ENCODE measurements at places on chromosomes 13 and 19. TPM values are rescaled to one million over a fixed set of nuclear protein-coding genes. Genes with fewer than 3 reads are reported as not detected.
A peak's percentile ranks its signal among the peaks of the same experiment; 100 is the strongest.

MTUS2 gene
- 1.2 TPM for total RNA-seq

MBD3L2 gene
- total RNA-seq: not detected

DNA sequence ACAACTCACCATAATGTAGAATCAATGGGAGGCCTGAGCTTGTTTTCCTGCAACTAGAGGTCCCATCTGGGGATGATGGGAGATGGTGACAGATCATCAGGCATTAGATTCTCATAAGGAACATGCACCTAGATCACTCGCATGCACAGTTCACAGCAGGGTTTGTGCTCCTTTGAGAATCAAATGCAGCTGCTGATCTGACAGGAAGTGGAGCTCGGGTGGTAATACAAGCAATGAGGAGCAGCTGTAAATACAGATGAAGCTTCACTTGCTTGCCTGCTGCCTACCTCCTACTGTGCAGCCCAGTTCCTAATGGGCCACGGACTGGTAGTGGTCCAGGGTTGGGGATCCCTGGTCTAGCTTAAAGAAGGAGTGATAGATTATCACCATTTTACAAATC is 33.0 kb downstream of the KPNA3 start:
- DNase-seq: no peak

- no peak for DNase-seq
These were observed 704.7 kb downstream of the DIAPH3 start for GRCh38 chr13:59458908-59459579.

DNA sequence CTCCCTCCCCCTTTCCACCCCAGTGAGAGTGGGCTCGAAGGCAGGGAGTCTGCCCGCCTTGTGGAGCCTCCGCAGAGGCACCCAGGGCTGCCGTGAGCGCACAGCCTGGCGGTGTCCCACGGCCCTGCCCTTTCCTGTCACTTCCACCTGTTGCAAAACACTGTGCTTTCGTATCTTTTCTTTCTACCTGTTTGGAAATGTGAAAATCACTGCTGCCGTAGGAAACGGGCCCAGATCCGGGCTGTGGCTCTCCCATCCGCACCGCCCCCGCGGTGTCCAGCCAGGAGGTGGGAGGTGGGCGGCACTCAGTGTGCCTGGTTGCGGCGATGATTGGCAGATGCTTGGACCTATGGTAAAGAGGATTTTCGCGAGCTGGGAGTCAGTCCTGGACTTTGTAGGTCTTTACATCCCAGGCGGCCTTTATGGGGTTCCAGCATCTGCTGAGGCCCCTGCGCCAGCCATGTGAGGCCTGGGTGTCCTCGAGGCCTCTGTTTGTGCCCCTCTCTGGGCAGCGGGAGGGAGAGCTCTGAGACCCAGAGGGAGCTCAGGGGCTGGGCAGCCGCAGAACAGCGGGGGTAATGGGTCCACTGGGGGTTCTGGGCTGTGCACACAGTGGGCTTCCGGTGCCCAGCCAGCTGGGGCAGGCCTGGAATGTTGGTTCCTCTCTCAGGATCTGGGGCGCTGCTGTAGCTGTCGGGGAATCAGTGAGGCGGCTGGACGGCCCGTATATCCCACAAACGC is 6.1 kb downstream of the STK11 start:
- no peak for DNase-seq

OR7A5 gene
- not detected for total RNA-seq

CYSLTR2 gene
- total RNA-seq: 0.54 TPM

DNA sequence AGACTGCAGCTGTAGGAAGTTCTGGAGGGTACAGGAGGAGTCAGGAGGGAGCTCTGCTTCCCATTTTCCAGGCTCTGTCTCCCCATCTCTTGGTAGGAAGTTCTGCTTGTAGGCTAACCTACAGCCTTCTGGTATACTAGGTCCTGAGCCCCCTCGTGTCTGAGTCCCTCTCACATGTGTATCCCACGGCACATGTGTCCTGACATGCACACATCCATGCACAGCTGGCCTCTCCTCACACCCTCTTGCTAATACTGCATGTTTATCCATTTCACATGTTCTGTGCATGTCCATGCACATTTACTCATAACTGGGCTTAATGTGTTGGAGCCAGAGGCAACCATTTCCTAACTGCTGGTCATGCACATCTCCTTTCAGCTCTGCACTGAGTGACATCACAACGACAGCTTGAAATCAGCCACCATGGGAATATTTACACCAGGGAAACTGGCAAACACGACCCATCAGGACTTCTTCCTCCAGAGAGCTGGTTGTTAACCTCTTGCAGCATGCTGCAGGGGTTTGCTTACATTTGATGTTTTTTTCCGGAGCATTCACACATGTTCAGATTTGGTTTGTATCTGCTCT is 3.0 kb downstream of the CD209 start:
- DNase-seq: no peak

GRCh38 chr13:110331362-110331761 is 24.3 kb downstream of the COL4A2 start:
- DNase-seq: peak; percentile 84

DNA sequence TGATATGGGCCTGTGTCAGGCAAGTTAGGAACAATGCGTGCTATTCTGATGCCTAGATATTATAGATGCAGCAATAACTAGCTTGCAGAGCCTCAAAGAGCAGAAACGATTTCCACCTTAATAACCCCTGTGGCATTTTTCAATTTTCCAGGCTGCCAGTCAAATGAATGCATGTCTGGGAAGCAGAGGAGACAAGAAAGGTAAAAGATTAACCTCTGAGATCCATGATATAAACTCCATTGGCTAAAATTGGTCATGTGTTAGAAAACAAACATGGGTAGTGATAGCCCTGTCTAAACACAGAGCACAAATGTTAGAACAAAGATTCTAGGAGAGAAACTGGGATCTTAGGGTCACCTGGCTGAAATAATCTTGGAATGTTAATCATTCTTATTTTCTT is 811.1 kb downstream of the DIAPH3 start:
- DNase-seq: no peak

GRCh38 chr19:56144376-56144775 is 3.3 kb downstream of the ZNF444 start:
- DNase-seq: no peak

PPM1N gene
- total RNA-seq: not detected

DNA sequence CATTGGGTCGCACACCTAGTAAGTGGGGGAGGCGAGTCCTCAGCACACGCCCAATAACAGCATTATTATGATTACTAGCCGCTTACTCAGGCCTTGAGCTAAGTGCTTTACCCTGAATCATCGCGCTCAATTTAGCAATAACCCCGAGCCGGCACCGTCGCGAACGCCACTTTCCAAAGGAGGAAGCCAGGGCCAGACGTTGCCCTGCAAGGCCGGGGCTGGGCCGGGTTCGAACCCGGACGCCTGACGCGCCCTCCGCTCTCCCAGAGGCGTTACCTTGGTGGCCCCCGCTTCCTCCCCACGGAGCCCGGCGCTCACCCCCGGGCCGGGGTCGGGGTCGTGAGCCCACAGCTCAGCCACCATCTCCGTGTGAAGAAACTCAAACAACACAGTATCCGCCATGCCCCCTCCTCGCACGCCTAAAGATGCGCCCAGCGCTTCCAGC is at the start of gene TRAPPC6A:
Gene TRAPPC6A, minus strand, starts transcription at position 421 of the 445 bp plus-strand sequence. Its CDS starts 19 bp downstream, at position 402.
- DNase-seq: no peak

DNA sequence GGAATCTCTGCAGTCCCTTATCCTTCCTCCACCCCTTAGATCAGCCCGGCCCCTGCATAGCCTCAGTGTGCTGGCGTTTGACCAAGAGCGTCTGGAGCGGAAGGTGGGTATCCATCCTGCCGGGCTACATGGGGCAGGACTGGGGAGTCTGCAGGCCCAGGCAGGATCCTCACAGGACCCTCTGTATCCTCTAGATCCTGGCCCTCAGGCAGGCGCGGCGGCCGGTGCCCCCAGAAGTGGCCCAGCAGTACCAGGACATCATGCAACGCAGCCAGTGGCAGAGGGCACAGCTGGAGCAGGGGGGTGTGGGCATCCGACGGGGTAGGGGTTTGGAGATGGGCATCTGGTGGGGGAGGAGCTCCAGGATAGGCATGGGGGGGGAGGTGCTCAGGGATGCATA is 8.9 kb downstream of the PODNL1 start:
- no peak for DNase-seq

DNA sequence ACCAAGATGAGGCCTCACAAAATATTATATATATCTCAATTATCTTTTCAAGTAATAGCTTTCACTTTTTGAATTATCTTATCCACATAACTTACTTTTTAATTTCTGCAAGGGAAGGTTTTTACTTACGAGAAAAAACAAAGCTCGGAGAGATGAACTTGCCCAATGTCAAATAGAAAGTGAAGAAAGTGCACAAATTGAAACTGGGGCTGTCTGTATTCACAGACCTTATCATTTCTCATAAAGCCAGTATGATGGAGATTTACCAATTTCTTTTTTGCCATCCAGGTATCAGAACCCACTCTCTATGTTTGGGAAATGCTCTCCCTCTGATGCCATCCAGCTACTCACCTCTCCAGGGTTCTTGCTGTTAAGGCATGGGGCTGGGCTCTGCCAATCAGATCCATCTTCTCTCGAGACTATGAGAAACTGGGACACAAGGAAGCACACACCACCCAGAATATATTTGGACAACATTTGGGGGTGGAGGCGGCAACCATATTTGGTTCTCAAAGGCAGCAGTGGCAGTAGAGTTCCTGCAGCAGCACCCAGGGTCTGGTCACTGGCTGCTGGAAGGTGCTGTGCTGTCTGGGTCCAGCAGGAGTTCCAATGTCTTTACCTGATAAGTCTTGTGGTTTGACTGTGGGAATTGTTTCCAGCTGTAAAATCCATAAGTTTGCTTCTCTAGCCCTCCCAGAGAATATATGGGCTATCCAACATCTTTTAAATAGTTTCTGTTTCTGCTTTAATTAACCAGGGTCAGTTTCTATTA is 45.8 kb upstream of the SCEL start:
- no peak for DNase-seq

RDH8 gene
- total RNA-seq: not detected

CRX gene
- total RNA-seq: not detected

DNA sequence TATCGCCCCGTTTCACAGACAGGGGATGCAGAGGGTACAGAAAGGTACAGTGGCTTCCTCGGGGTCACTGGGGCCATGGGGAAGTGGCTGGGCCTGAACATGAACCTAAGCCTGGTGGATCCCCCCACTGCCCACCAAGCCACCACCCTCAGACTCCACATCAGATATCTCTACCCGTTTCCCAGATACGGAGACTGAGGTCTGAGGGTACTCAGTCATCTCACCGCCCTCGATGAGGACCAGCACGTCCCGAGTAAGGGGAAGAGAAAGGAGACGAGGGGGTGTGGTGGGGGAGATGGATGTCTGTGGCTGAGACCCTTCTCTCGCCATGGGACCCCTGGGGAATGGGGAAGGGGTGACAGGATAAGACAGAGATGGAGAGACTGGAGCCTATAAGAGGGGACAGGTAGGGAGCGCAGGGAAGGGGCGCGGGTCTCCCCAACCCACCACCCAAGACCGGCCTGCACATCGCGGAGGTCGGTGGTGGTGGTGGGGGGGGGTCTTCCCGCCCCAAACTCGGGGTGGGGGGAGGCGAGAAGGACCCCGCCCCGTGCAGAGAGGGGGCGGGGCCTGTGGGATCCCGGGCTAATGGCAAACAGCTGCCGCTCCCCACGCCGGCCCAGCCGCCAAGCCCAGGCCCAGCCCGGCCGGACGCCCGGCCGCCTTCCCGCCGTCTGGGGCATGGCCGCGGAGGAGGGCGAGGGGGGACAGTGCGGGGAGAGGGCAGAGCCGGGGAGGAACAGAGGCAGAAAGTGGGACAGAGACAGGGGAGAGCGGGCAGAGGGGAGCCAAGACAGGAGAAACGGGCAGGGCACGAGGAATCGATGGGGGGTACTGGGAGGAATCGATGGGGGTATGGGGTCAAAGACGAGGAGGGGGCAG is 698 bp downstream of the KANK2 start:
- peak; percentile 38 for DNase-seq

OLFM2 gene
- 38.3 TPM for total RNA-seq

ELSPBP1 gene
- total RNA-seq: not detected

NCAN gene
- total RNA-seq: not detected

ZNF699 gene
- total RNA-seq: 13.4 TPM

GRCh38 chr13:78958006-78958405 is 299.1 kb upstream of the OBI1 start:
- DNase-seq: no peak

DNA sequence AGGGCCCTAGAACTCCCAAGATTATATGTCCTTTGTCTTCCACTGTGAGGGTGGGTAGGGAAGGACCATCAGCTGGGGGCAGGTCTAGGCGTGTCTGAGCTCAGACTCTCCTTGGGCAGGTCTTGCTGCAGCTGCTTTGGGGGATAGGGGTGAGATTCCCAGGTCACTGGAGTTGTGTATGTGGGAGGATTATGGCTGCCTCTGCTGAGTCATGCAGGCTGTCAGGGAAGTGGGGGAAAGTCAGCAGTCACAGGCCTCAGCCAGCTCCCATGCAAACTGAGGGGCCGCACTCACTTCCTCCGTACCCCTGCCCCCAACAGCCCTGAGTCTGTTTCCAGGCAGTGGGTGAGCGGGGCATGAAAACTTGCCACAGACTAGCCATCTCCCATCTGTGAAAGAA is 600.8 kb downstream of the DIAPH3 start:
- DNase-seq: no peak

C19orf33 gene
- not detected for total RNA-seq

CEACAM1 gene
- 4.0 TPM for total RNA-seq

SHKBP1 gene
- 45.5 TPM for total RNA-seq

DNA sequence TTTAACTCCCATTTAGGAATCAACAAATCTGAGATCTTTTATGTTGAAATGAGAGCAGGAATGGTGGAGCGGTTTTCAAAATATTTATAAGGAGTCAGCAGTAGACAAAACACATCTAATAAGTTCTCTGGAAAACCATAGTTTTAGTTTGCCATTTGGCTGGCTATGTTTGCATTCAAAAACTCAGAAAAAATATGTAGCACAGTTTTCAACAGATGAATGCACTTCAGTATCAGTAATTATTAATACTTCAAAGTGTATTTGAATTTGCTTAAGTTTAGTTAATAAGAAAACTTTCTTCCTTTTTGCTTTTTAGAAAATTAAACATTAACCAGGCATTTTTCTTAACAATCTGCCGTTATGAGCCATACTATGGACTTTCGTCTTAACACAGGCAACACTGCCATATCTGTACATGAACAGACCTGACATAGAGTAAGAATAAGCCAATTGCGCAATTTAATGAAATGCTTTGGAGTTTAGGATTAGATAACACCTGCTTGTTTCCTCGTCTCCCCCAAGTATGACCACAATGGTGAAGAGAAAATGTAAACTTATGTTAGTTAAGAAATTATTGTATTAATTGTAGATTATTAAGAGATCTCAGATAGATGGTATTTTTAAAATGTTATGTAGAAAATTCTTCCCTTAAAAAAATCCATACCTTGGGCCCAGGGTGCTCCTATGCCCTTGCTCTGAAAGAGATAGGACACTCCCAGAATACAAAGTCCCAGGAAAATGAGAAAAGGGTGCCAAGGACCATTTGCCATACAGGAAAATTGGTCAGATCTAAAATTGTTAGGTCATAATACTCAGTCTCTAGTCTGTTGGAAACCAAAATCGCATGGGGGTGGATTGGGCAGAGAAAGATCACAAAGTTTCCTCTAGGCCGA is 552.3 kb upstream of the ARGLU1 start:
- DNase-seq: no peak

GRCh38 chr13:40190641-40191100 is 475.8 kb downstream of the FOXO1 start:
- no peak for DNase-seq

Data from thyroid gland (tissue), 4 donors.